Sigmoid colon (tissue), 7 donors: ENCODE measurements at places on chromosomes 3 and 15. TPM values are rescaled to one million over a fixed set of nuclear protein-coding genes. Genes with fewer than 3 reads are reported as not detected.

Gene C3orf49
- total RNA-seq, result not detected

Gene CX3CR1
- 0.68 TPM for total RNA-seq

Gene C3orf85
- not detected for total RNA-seq

Gene PAK6
- total RNA-seq, result 0.33 TPM

Gene PCOLCE2
- total RNA-seq, result 33.9 TPM

Gene DZIP1L
- total RNA-seq, result 25.0 TPM

Gene SLC51B
- total RNA-seq, result not detected

Gene AMIGO3
- total RNA-seq, result 0.71 TPM

Gene C3orf18
- 13.3 TPM for total RNA-seq

Gene ZNF860
- total RNA-seq, result under 0.01 TPM

Gene ARHGAP11A
- 3.6 TPM for total RNA-seq

Gene QRICH1
- total RNA-seq, result 68.4 TPM

Gene EPHB3
- total RNA-seq, result 2.5 TPM

Gene ATP10A
- total RNA-seq, result 7.2 TPM

Gene EFL1
- 12.1 TPM for total RNA-seq

Gene CCR2
- total RNA-seq, result 3.1 TPM

Gene PLA1A
- 4.6 TPM for total RNA-seq

Gene C3orf62
- total RNA-seq, result 6.0 TPM
